ENCODE measurements at places on chromosomes 5 and 9. TPM values are rescaled to one million over a fixed set of nuclear protein-coding genes. Genes with fewer than 3 reads are reported as not detected.

- H3K4me3 ChIP-seq = no peak overlapping the region
- no peak overlapping the region for H3K27ac ChIP-seq
Measured at GRCh38 chr5:658103-658502, 35.0 kb downstream of the TPPP start.

- no peaks in the 10 kb centered on the region for H3K36me3 ChIP-seq
- no peak overlapping the region for H3K4me3 ChIP-seq
- no peak for DNase-seq
- no peaks in the 10 kb centered on the region for H3K27me3 ChIP-seq
Measured at GRCh38 chr5:127810707-127811490, 107.7 kb downstream of the CCDC192 start.

- no peak for DNase-seq
- H3K27ac ChIP-seq = no peak overlapping the region
- no peaks in the 10 kb centered on the region for H3K4me1 ChIP-seq
Measured at GRCh38 chr5:178982941-178983340, 12.2 kb downstream of the GRM6 start.

DNA sequence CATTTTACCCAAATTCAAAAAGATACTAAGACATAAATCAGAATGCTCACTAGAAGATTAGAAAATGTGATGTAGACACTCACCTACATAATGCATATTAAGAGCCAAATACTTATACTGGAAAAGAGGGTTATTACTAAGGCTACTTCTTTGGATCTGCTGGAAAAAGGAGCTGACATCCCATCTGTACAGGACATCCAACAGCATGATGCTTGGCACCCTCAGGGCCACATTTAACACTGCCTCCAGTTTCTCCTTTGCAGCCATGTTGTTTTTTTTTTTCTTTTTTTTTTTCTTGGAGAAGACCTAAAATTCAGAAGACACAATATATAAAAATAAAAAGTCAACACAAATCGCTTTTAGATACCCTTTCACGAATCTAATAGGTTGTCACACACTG is 6.0 kb downstream of the RNF145 start:
- no peaks in the 10 kb centered on the region for H3K4me1 ChIP-seq
- DNase-seq = no peak
- no peaks in the 10 kb centered on the region for H3K27me3 ChIP-seq
- no peak overlapping the region for H3K4me3 ChIP-seq
- H3K36me3 ChIP-seq = no peaks in the 10 kb centered on the region

GRCh38 chr5:154815684-154816247 is 34.6 kb downstream of the FAXDC2 start:
- no peaks in the 10 kb centered on the region for H3K27me3 ChIP-seq
- peaks cover 5% of the 10 kb centered on the region for H3K36me3 ChIP-seq
- DNase-seq = no peak
- H3K4me3 ChIP-seq = no peak overlapping the region
- H3K27ac ChIP-seq = peak overlapping the region; percentile 22
- H3K4me1 ChIP-seq = no peaks in the 10 kb centered on the region

DNA sequence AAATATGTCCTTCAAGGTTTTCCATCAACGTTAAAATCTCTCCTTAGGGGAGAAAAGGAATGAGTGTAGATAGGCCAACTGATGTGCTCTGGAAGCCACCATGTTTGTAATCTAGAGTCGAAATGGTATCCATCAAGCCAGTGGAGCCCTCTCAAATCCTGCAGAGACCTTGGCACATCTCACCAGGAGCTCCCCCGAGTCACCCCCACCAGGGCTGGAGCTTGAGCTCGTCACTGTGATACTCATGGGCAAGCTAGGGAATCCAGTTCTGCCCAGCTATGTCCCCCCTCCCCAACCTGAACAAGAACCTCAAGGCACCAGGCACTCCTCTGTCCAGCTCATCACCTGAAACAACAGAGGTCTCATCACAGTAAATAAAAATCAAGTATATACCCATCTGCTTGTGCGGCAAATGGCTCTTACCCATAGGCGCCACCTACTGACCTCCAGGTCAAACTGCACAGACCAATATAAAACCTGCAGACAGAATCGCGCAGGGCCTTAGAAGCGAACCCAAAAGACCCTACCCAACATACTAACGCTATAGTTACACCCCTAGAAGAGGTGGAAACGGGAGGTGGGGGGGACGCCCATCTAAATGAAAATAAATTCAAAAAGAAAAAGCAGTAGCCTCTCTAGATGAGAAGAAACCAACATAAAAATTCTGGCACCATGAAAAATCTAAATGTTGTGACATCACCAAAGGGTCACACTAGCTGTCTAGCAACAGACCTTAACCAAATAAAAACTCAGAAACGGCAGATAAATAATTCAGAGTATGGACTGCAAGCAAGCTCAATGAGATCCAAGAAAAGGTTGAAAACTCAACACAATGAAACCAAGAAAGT is 75.0 kb downstream of the TTC39B start:
- no peaks in the 10 kb centered on the region for H3K36me3 ChIP-seq
- H3K4me1 ChIP-seq = no peaks in the 10 kb centered on the region
- no peaks in the 10 kb centered on the region for H3K27me3 ChIP-seq
- H3K4me3 ChIP-seq = no peak overlapping the region
- no peak overlapping the region for H3K27ac ChIP-seq

GRCh38 chr9:71626395-71626794 is 141.9 kb downstream of the CEMIP2 start:
- H3K4me1 ChIP-seq = no peaks in the 10 kb centered on the region
- H3K4me3 ChIP-seq = no peak overlapping the region
- no peak for DNase-seq
- no peaks in the 10 kb centered on the region for H3K27me3 ChIP-seq

Gene SLC9A3
- total RNA-seq = 5.6 TPM

All from breast epithelium (tissue), 4 donors.